Right atrium auricular region (tissue), 2 donors: ENCODE measurements at places on chromosomes 3 and 15.

- DNase-seq, result peak; percentile 58
Observed at GRCh38 chr15:98671060-98672008, 23.0 kb downstream of the IGF1R start.

GRCh38 chr15:66580643-66581042 is 14.8 kb upstream of the LCTL start:
- DNase-seq, result peak; percentile 74

DNA sequence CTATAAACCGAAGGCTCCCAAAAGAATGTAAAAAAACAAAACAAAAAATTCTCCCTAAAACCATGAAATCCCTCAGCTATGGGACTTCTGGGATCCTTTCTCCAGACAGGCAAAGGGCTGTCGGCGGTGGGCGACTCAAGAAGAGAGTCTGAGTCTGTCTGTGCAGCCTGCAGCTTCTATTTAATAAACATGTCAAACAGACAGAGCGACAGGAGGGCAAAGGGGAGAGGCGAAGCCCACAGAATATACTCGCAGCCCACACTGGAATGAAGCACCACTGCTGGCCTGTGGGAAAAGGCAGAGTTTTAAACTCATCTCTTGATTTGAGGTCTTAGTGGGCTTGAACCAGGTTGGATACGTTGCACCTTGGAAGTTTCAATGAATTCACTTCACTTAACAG is 40.2 kb downstream of the ISL2 start:
- no peak for DNase-seq

GRCh38 chr15:55394694-55395093 is 13.5 kb downstream of the CCPG1 start:
- DNase-seq, result no peak

DNA sequence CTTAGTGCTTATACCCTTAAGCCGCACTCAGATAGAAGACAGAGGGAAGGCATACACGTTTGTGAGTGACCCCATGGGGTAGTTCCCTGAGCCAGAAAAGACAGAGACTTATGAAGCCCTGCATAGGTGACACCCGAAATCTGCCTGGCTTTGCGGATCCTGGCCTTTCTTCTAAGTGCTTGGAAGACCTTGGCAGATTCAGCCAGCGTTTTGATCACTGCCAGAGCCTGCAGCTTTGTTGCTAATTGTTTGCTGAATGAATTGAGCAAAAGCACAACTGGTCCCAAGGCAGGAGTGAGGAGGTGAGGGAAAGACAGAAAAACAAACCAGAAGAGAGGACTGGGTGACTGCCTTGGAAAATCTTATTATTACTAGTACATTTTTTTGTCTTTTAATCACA is 168.3 kb upstream of the ICE2 start:
- no peak for DNase-seq

DNA sequence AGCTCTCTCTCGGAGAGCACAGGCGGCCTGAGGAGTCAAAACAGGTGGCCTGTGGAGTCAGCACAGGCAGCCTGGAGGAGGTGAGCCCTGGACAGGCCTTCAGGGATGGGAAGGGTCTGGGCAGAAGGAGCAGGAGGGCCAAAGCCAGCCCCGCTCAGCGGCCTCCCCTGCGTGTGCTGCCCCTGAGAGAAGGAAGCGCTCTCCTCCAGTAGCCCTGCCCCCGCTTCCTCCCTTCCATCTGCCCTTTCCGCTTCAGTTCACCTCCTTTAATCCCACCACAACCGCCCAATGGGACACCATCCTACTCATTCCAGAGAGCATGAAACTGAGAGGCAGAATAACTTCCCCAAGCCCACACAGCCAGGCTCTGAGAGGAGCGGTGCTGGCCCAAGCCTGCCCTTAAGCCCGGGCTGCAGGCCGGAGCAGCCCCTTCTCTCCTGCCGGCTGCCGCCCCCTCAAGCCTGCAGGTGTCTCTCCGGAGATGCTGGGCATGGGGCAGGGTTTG is 3.2 kb upstream of the NR2E3 start:
- no peak for DNase-seq

GRCh38 chr3:153666991-153667740 is 454.0 kb upstream of the ARHGEF26 start:
- no peak for DNase-seq

GRCh38 chr3:119314821-119315220 is 20.6 kb downstream of the ARHGAP31 start:
- DNase-seq, result no peak

- no peak for DNase-seq
Observed at GRCh38 chr3:124793054-124793739, 62.9 kb downstream of the UMPS start.

GRCh38 chr3:43632269-43632733 is 10.5 kb upstream of the ANO10 start:
- DNase-seq, result no peak

GRCh38 chr3:197398286-197398878 is 100.0 kb upstream of the DLG1 start:
- DNase-seq, result peak; percentile 23

GRCh38 chr15:80233581-80233980 is 18.4 kb downstream of the CTXND1 start:
- no peak for DNase-seq

DNA sequence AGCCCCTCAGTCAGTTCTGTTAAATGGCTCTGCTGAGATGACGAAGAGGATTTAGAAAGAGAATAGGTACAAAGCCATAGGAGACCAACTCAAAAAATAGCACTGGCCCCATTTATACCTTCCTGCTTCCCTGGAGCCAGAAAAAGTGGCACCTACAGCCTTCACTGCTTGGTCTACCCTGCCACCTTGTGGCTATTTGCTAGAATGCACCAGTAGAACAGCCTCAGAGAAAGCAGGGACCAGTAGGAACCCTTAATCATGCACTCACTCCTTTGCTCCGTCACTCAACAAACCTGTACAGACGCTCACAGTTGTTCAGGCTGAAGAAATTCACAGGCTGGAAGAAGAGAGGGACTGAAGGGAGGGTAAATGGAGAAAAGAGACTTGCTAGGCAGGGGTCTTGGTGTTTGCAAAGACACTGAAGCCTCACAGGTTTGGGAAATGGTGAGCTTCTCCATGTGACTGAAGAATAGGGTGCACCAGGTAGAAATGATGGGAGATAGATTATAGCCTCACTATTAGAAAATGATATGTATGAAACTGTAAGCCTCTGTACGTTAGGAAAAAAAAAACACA is 12.1 kb upstream of the RTP2 start:
- peak; percentile 75 for DNase-seq

DNA sequence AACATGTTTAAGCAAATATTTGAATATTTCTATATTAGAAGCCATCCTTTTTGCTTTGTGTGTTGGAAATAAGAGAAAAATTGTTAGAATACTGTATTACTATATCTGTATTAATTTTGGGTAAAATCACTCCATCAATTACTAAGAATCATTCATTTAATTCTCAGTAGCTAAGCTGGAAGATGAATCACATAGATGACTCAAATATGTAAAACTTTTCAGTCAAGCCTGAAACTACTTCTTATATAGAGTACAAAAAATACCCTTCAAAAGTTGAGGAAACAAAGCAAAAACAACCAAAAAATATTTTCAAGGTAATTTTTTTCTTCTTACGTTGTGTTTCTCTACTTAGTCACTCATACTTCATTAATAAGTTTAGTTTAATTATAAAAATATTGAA is 205.7 kb upstream of the ROBO1 start:
- DNase-seq, result no peak

- no peak for DNase-seq
Observed at GRCh38 chr15:45148076-45149059, 18.6 kb downstream of the DUOX1 start.

- DNase-seq, result no peak
Observed at GRCh38 chr3:151398895-151399294, 14.3 kb upstream of the P2RY12 start.

GRCh38 chr3:112353365-112353764 is 20.4 kb downstream of the CD200 start:
- no peak for DNase-seq

GRCh38 chr3:134214239-134214638 is 36.4 kb downstream of the RYK start:
- DNase-seq, result no peak

- no peak for DNase-seq
Observed at GRCh38 chr3:169071003-169071402, 592.5 kb downstream of the MECOM start.

- peak; percentile 73 for DNase-seq
Observed at GRCh38 chr3:24680214-24680967, 185.7 kb upstream of the THRB start.

GRCh38 chr3:79810581-79810980 is 42.8 kb upstream of the ROBO1 start:
- no peak for DNase-seq

DNA sequence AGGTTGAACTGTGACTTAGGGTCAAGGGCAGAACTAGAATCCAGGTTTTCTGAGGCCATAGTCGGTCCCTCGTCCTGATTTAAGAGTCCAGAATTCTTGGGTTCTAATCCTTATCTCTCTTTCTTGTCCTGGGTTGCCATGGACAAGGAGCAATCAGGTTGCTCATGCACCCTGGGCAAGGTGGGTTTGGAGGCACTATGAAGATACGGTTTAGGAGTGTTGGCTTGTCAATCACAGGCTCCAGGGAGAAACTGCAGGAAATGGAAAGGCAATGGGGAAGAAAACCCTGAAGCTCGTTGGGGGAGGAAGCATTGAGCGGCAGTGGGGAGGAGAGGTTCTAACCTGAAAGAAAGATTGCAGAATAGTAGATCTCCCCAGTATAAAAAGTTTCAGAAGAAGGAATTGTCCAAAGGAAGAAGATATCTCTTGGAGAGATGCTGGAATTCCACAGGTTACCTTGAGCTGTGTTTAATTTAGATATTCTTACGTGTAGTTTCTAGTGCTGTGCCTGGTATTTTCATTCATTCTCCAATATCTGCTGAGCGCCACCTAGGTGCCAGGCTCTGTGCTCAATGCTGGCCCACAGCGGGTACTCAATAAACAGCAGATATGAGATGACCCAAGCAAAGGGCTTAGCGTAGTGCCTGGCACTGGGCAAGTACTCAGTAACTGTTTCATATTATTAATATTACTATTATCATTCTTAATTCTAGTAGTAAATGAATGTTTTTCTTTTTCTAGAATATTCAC is 2.0 kb downstream of the ACAN start:
- DNase-seq, result no peak

DNA sequence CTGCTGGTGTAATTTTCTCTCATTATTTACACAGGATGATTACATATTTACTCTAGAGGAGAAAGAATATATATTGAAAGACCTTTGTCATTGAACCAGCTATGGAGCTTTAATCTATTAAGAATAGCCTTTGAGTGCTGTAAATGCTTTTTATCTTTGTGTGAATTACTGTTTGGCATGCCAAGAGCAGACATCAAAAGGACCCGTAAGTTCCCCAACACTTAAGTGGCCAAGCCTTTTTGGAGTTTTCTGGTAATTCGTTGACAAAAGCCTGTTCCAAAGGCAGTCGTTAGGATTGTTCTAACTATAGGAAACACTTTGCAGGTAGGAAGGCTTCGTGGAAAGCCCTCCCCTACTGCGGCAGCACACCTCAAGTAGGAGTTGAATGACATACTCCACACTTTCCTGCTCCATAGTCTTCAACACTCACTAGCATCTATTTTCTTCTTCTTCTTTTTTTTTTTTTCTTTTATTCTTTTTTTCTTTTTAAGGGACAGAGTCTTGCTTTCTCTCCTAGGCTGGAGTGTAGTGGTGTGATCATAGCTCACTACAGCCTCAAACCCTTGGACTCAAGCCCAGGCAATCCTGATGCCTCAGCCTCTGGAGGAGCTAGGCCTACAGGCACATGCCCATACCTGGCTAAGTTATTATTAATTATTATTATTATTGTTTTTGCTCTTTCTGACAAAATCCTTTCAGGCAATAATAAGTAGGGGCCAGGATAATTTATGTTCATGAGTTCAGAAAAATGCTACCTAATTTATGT is 98.6 kb downstream of the SUCNR1 start:
- DNase-seq, result no peak

DNA sequence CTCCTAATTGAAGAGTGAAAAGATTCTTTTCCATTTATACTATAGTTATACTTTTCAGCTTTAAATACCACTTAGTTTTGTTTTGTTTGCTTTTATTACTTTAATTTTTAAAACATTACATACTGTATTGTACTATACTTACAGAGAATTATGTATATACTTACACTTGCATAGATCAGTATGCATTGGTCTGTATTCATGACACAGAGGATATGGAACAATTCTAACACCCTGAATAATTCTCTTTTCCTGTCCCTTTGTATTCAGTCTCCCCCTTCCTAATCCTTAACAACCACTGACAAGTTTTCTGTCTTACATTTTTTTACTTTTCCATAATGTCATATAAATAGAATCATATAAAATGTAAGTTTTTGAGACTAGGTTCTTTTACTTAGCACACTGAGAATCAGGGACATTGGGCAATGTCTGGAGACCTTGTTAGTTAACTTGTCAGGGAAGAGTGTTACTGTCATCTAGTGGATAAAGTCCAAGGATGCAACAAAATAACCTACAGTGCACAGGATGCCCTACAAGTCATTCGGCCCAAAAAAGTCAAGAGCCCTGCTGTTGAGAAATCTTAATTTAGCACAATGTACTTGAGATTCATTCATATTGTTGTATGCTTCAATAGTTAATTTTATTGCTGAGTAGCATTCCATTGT is 95.7 kb upstream of the MCTP2 start:
- DNase-seq, result no peak

GRCh38 chr15:86347245-86347644 is 267.6 kb downstream of the AGBL1 start:
- no peak for DNase-seq

- DNase-seq, result no peak
Observed at GRCh38 chr3:127289706-127290575, 2.1 kb upstream of the PRR20G start.

DNA sequence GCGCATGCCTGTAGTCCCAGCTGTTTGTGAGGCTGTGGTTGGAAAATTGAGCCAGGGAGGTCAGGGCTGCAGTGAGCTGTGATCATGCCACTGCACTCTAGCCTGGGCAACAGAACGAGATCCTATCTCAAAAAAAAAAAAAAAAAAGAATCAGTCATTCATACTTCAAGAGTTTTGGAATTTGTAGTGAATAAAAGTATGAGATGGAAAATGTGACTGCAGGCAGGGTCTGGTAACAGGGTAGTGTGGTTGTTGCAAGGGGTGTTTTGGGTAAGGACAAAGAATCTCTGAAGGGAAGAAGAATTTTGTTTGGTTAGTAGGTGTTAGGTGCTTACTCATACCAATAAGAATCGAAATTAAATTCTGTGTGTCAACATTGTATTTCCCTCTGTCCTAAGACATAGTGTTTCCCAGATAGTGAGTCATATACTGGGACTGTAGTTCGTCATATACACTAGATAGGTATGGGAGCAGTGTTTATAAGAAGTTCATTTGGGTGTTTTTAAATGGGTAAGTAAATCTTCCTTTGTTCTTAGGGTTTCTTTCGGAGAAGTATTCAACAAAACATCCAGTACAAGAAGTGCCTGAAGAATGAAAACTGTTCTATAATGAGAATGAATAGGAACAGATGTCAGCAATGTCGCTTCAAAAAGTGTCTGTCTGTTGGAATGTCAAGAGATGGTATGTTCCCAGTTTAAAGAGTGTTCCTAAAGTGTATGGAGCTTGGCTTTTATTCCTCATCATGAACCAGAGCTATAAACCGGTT is 14.2 kb downstream of the NR1D2 start:
- no peak for DNase-seq

DNA sequence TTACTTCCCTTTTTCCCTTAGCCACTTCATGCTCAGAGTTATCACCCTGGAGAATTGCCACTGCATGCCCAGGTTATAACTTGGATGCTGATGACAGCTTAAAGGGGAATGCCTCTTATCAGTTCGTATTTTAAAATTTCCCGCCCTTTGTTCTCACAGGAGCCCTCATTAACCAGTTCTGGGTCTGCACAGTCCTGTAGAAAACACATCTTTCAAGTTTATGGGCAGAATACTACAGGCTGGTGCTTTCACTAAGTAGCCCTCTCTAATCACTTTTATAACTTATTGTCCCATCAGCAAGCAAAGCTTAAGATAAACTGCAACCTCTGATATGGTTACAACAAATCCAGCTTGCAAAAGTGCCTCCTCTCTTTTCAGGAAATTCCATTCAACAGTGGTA is 587.3 kb upstream of the UBE2E2 start:
- DNase-seq, result no peak
